Type B pancreatic cell (in vitro differentiated cells): ENCODE measurements at places on chromosomes 2 and 18.

- DNase-seq: no peak
These were observed 97.4 kb upstream of the DDX18 start for GRCh38 chr2:117717072-117717471.

GRCh38 chr2:237435844-237436587 lies 22.1 kb upstream of the COL6A3 start:
- no peak for DNase-seq

- DNase-seq: no peak
These were observed 142.2 kb upstream of the SMAD2 start for GRCh38 chr18:48072428-48073204.

GRCh38 chr18:13217971-13218367 lies 591 bp upstream of the LDLRAD4 start:
- DNase-seq: no peak

- DNase-seq: no peak
These were observed 530.8 kb upstream of the ZNF804A start for GRCh38 chr2:184067502-184067901.

DNA sequence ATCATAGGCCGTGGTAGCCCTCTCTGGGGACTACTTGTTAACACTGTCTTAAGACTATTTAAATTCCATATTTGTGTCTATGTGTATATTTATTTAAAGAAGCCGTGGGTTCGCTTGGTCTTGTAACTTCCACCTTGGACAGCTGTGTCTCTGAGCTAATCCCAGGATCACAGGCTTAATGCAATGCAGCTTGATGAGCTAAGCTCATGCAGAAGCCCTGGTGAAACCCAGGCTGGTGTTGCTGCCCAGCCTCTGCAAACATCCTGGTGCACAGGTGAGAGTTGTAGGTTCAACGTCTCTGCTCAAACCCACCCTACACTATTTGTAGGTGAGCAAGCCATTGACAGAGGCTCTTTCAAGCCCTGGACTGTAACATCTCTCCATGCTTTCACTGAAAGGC lies 211.8 kb downstream of the FAM210A start:
- DNase-seq: no peak

GRCh38 chr18:10965119-10965518 lies 184.2 kb downstream of the PIEZO2 start:
- no peak for DNase-seq

- DNase-seq: no peak
These were observed 651 bp upstream of the ZNF521 start for GRCh38 chr18:25352629-25353005.
